CD4-positive, alpha-beta T cell (primary cell): ENCODE measurements at places on chromosomes 16 and 17.

- no peak for DNase-seq
These were observed 11.3 kb upstream of the RASD1 start for GRCh38 chr17:17507465-17508011.

GRCh38 chr17:57020208-57020607 is 42.3 kb downstream of the SCPEP1 start:
- DNase-seq, result no peak

DNA sequence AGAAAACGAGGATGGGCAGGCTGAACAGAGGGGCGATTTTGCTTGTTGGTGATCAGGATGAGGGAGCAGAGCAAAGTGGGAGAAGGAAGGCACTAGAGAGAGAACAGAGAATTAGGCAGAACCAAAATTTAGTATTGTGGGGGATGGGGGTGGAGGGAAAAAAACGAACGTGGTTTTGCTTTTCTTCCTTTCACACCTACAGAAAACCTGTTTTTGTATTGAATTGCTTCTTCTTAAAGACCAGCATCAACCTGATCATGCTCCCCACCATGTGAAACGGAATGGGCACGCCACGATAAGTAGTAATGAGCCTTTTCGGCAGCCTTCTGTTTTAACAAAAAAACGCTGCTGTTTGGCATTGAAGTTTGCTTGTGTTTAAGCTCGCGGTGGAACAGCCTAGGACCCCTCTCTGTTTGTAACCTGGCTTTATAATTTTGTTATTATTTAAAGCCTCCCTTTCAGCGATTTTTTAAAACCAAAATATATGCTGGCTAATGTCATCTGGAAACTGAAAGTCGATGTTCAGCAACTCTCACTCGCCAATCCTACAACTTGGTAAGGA is 36.8 kb downstream of the ERCC4 start:
- no peak for DNase-seq

DNA sequence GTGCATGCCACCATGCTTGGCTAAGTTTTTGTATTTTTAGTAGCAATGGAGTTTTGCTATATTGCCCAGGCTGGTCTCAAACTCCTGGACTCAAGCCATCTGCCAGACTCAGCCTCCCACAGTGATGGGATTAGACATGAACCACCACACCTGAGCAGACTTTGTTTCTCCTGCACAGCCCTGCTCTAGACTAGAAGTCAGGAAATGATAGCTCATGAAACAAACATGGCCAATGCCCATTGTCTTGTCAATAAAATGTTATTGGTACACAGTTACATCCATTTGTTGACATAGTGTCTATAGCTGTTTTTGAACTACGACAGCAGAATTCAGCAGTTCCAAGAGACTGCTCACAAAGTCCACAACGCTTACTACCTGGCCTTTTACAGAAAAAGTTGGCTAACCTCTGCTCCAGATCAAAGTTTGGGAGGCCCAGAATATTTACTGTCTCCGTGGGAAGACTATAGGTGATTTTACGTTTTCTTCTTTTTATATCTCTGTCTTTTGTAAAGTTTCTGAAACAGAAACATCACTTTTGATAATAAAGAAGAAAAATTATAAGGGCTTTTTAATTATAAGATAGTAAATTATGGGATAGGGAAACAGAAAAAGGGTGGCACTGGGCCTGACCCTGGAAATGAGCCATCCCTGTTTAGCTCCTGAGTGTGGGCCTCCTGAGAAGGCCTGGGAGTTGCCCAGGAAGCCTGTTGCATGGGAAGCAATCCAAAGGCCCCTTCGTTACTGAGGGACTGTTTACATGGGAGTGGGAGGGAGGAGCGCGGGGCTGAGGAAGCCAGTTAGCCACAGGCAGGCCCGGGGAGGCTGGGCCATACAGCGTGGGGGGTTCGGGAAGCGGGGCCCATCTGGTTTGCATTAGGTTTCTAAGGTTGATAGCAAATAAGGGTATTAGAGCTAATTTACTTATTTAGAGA is 201.5 kb downstream of the IRF8 start:
- no peak for DNase-seq

- DNase-seq, result no peak
These were observed 409 bp upstream of the C17orf107 start for GRCh38 chr17:4898927-4899326.

GRCh38 chr16:73065632-73066330 is 17.9 kb upstream of the ZFHX3 start:
- no peak for DNase-seq
